Inflammatory macrophage treated with lipopolysaccharide for 4 hours (primary cell): ENCODE measurements at places on chromosomes 5 and 9.

- DNase-seq, result no peak
These were observed 5.0 kb upstream of the SLC34A1 start for GRCh38 chr5:177378884-177379883.

GRCh38 chr9:127066060-127066850 is 56.2 kb downstream of the ANGPTL2 start:
- DNase-seq, result no peak

- DNase-seq, result no peak
These were observed 215.9 kb upstream of the RFX3 start for GRCh38 chr9:3741729-3742128.

DNA sequence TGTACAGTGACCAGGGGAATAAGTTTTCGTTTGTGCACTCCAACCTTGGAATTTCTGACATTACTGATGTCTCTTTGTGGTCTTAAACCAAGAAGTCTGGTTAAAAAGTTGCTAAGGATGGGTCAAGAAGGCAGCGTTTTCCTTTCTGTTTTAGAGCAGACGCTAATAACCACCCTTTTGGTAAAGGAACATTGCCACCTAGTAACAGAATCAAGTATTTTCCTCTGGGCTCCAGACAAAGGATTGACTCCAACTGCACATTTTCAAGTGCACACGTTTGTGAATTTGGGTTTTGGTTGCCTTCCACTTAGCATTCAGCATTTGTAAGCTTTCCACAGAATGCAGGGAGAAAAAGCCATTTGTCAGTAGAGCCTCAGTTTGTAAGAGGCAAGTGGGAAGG is 22.2 kb upstream of the CEP78 start:
- DNase-seq, result peak; percentile 56

DNA sequence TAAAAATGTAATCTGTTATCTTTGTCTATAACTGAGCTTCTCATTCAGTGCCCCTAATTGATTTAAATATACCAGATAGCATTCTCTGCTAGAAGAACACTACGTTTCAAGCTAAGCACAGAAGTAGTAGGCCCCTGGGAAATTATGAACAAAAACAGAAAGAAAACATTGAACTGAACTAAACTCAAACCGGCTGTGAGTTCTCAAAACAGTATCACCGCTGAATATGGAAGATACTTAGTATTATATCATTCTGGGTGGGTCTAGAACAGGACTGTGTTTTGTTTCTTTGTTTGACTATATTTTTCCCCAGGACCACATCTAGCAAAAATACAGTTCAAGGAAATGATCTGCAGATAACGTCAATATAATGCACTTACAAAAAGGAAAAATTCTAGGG is 95.1 kb upstream of the HMHB1 start:
- DNase-seq, result no peak

GRCh38 chr5:7073666-7074065 is 322.3 kb upstream of the ADCY2 start:
- DNase-seq, result no peak

DNA sequence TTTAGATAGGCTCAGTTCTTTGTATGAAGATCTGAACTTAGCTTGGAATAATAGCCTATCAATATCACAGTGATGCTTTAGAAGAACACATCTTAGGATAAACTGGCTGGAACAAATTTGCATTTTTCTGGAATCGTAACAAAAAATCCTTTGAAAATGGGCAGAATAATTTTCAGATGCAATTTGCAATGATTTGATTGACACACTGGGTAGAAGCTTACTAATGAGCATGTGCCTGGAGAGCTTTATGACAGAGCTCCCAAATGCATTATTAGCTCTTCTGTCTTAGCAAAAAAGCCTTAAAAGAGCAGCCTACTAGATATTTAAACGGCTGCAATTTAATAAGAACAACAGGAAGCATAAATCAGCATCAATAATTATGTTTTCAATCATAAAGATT is 76.8 kb upstream of the TXNDC8 start:
- no peak for DNase-seq

- no peak for DNase-seq
These were observed 224.7 kb upstream of the DAP start for GRCh38 chr5:10985721-10986110.

DNA sequence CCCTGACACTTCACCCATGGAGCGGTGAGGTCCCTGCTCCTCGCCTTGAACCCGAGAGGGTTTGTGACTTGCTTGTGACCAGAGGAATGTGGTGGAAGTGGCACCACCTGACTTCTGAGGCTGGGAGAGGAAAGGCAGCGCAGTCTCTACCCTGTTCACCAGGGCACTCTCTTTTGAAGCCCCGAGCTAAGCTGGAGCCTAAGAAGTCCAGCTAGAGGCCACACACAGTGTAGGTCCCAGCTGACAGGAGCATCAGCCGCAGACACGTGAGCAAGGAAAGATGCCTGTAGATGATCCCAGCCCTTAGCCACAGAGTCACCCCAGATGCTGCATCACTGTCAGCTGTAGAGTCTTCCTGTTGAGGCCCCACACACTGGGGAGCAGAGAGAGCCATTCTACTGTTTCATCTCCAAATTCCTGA is 1.7 kb upstream of the ANGPTL2 start:
- DNase-seq, result no peak

- no peak for DNase-seq
These were observed 92.7 kb downstream of the COL5A1 start for GRCh38 chr9:134734270-134734669.

- DNase-seq, result peak; percentile 38
These were observed 171.4 kb downstream of the RAPGEF6 start for GRCh38 chr5:131463656-131464055.

- no peak for DNase-seq
These were observed 543.7 kb upstream of the SGCD start for GRCh38 chr5:155783246-155783645.

- DNase-seq, result no peak
These were observed 98.3 kb downstream of the PSD2 start for GRCh38 chr5:139893873-139894272.

- peak; percentile 20 for DNase-seq
These were observed 937 bp upstream of the MACROH2A1 start for GRCh38 chr5:135399794-135400542.

DNA sequence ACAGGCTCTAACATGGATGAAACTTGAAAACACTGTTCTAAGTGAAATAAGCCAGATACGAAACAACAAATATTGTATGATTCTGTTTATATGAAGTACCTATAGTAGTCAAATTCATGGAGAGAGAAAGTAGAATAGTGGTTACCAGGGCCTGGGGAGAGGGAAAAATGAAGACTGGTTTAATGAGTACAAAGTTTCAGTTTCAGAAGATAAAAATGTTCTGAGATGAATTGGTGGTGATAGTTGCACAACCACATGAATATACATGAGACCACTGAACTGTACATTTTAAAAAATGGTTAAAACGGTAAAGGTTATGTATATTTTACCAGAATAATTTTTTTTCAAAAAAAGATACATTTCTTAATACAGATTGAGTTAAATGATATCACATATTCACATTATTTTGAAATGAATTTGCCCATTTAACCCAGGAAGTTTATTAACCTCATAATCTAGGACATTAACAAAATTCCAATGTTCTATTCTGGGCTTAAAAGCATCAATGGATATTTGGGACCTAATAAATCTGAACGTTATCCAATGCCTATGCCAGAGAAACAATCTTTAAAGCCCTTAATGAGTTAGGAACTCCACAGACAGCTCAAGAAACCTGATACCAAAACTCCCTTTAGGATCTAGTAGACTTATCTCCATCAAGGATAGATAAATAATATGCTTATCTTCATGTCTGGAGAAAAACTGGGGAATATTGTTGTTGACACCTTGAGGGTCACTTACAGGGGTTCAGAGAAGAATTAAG is 521.3 kb downstream of the EFNA5 start:
- DNase-seq, result no peak

GRCh38 chr5:13976867-13977830 is 32.7 kb upstream of the DNAH5 start:
- no peak for DNase-seq

GRCh38 chr5:177403792-177404640 is 3.6 kb upstream of the PFN3 start:
- peak; percentile 85 for DNase-seq

DNA sequence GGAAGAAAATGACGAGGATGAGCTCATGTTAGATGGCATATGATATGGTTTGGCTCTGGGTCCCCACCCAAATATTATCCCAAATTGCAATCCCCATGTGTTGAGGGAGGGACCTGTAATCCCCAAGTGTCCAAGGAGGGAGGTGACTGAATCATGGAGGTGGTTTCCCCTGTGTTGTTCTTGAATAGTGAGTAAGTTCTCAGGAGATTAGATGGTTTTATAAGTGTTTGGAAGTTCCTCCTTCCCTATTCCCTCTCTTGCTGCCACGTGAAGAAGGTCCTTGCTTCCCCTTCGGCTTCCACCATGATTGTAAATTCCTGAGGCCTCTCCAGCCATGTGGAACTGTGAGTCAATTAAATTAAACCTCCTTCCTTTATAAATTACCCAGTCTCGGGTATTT is 10.1 kb downstream of the EDIL3 start:
- DNase-seq, result no peak

GRCh38 chr9:99809586-99810319 is 11.9 kb upstream of the NR4A3 start:
- peak; percentile 46 for DNase-seq

GRCh38 chr5:122788996-122789395 is 14.1 kb downstream of the SNX2 start:
- no peak for DNase-seq

DNA sequence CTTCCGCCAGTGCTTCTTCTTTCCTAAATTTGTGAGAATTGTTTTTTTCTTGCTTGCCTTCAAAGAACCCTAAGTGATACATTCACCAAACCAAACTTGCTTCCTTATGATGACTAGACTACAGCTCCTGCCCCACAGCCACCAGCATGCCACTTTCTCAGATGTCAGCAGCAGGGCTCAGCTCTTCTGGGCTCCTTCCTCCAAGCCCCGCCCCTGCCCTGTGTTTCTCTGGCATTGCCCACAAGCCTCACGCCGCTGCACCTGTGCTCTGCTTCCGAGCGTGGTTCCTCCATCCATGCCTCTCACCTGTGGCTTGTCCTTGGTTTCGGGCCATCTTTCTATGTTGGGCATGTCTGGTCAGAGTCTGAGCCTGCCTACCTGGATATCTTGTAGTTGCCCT is 10.6 kb downstream of the UNC5A start:
- DNase-seq, result no peak

DNA sequence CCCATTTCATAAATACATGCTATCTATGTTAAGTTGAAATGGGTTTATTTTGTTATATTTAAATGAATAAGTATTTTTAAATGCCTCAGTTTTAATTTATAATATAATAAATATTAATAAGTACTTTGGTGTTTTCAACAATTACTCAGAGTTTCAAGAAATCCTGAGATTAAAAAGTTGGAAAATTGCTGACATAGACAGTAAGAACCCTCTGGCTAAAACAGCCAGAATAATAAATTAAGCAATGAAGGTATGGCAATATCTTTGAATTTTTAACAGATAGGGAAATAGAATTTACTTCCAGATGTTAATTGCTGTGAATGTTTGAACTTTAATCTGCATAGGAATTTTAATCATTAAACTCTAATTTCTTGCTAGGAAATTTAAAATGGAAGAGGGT is 83.6 kb downstream of the ZNF622 start:
- no peak for DNase-seq

GRCh38 chr5:44412286-44412685 is 23.1 kb upstream of the FGF10 start:
- no peak for DNase-seq

DNA sequence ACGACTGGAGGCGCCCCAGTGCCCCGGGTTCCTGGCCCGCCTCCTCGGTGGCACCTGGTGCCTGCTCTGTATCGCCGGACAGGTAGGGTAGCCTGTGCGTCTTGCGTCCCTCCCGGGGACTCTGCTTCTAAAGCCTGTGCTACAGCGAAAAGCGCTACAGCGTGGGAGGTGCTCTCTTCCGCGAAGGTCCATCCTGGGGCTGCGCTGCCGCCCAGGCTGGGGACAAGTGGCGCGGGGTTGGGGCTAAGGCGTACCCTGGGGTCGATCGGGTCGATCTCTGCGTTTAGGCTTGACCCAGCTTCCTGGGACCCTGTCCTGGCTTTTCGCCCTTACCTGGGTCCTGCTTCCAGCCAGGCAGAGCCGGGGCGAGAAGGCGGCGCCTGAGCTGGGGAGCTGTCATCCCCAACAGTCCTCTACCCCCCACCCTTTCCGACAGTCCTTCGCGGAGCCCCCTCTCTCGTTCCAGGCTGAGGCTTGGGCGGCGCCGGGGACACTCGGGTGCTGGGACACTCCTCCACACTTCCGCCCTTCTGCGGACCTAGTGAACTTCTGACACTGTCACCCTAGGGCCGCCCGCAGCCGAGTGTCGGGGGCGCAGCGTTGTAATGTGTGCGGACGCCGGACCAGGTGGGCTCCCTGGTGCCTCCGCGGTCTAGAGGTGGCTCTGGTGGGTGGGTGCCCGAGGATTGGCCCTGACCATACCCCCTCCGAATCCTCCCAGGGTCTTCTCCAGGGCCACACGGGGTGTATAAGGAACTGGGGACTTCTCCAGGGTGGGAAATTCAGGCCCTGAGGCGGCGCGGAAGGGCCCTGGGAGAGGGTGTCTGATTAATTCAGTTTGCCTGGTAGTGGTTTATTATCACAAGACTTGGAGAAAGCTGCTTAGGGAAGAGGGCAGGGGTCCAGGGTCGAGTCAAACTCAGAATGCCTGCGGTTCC is 328.2 kb downstream of the SH3GL2 start:
- DNase-seq, result no peak

- no peak for DNase-seq
These were observed 11.6 kb downstream of the SEPTIN8 start for GRCh38 chr5:132765311-132766019.

- DNase-seq, result no peak
These were observed 214.4 kb upstream of the ACTBL2 start for GRCh38 chr5:57696825-57697570.

DNA sequence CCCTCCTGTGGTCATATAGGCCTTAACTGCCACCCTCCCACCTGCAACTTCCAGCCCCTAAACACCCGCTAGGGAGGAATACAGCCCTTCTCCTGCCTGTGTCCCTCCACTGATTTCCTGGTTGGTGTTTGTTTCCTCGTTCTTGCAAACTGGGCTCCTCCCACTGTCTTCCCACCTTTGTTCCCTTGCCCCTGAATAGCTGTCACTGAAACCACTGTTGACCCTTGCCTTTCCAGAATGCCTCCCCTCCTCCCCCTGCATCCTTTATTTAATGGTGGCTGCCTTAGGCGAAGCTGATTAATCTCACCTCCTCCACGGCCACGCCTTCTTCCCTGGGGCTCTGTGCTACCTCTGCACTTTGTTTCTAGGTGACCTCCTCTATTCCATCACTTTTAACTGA is 626.7 kb downstream of the BNC2 start:
- DNase-seq, result no peak

GRCh38 chr5:32726086-32726557 is 15.0 kb downstream of the NPR3 start:
- DNase-seq, result no peak

DNA sequence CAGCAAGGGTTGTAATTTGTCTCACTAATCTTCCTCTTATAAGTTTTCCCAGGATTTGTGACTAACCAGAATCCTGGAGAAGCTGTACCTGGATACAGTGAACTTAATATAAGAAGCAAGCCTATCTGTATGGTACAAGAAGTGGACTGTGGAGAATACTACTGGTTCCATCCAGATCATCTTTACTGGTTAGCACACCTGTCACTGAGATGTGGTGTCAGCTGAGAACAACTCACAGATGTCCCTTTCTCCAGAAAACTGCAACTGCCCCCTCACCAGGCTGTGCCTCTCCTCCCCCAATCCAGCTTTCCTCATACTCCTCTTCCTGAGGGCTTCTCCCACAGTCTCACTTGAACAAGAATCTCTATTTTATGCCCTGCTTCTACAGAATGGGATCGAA is 4.9 kb downstream of the FBXO10 start:
- DNase-seq, result no peak
